ENCODE measurements at places on chromosomes 6 and 20. TPM values are rescaled to one million over a fixed set of nuclear protein-coding genes. Genes with fewer than 3 reads are reported as not detected.

DNA sequence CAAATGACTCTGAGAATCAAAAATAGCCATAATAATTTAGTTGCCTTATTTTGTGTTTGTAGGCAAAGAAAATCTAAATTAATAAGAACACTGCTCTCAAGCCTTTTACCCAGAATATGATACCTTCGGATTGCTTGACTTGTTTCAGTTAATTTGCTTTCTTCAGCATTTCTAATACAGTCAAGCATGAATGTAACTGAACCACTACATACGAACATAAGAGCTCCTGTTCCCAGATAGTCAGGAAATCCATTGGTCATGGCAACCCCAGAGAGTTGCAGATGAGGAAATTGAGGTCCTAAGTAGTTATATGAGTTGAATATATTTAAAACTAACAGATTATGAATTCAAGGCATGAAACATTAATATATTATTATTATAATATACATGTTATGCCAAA, 2.9 kb downstream of the FRK start:
- no peak for DNase-seq

DNA sequence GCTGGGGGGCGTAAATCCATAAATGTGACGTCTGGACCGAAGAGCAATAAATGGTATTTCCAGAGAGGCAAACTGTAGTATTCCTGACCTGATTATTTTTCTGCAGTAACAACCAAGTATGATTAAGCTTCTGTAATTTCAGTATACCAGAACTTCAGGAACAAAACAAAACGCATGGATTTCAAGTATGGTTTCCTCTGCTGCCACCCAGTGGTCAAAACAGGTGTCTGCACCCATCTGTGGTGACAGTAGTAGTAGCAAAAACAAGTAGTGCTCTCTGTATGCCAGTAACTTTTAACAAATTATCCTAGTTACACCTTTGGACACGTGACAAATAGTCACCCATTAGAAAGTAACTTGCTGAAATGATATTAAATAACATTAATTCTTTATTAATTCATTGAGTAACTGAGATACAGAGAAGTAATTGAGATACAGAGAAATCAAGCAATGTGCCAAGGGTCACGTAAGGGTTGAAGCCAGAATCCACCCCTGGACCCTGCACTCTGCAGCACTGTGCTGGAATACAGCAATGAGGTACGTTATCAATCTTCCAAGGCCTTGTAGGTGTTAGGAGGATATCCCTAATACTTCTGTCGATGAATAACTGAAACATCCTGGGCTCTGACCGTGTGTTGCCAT, 7.9 kb downstream of the CALHM4 start:
- DNase-seq, result peak; percentile 86

- no peak for DNase-seq
Observed at GRCh38 chr20:57711311-57711712, 1.5 kb upstream of the PMEPA1 start.

DNA sequence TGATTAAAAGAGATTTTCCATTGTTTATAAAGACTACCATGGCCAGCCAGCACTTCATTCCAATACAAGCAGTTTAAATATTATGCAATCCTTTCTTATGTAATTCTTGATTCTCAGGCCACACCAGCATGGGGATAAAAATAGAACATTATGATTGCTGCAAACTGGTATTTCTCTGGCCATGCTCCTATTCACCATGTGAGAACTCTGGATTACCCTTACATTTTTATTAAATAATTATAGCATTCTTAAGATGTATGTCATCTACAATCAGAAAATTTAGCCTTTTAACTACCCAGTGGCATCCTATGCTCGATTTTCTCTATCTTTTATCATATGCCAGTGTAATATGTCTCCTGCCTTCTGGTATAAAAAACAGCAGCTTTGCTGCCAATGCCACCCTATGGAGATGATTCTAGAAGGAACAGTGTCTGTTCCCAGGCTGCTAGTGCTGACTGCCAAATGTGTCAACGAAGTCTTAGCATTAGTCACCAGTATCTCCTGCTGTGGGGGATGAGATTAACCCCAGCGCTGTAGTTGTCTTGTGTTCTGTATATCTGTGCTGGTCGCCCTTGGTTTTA, 501.4 kb downstream of the BCKDHB start:
- DNase-seq, result no peak

- DNase-seq, result peak; percentile 78
Observed at GRCh38 chr6:143449714-143450452, 612 bp downstream of the ADAT2 start.

- no peak for DNase-seq
Observed at GRCh38 chr6:53741034-53741823, 53.6 kb upstream of the LRRC1 start.

DNA sequence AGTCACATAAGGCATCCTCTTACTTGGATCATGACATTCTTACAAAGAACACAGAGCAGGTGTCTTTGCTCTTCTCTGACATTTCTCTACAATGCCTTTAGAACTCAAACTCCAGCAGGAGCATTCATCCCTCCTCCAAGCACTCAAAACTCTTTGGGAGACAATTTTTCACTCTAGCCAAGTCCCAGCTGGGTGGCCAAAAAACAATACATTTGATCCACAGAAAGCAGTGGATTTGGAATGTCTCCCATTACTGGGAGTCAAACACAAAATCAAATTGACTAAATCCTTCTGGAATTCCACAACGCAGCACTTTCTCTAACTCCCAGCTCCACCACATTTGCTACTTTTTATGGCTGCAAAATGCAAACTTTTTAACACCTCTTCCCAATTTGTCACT, 108.6 kb upstream of the VGLL2 start:
- no peak for DNase-seq

GRCh38 chr6:44733868-44734267, 346.4 kb downstream of the CDC5L start:
- DNase-seq, result peak; percentile 36

- no peak for DNase-seq
Observed at GRCh38 chr20:12733811-12734210, 275.0 kb upstream of the SPTLC3 start.

GRCh38 chr20:55095745-55096400, 620.5 kb downstream of the DOK5 start:
- no peak for DNase-seq

GRCh38 chr20:23646106-23646873, 8.5 kb upstream of the CST3 start:
- no peak for DNase-seq

DNA sequence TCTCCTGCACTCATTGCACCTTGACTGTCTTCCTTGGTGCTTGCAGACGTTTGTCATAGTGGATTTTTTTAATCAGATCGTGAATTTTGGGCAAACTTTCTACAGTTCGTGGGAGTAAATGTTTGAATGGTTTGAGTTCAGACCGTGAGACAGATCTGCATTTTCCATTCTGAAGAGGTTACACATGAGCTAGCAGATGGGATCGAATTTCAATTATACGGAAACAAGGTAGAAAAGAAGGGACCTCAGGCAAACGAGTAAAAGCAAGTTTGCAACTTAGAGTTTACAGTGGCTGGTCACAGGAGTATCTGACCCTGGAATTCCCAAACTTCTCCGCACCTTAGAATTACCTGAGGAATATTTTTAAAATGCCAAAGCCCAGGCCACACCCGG, 17.2 kb upstream of the NCR2 start:
- DNase-seq, result no peak

DNA sequence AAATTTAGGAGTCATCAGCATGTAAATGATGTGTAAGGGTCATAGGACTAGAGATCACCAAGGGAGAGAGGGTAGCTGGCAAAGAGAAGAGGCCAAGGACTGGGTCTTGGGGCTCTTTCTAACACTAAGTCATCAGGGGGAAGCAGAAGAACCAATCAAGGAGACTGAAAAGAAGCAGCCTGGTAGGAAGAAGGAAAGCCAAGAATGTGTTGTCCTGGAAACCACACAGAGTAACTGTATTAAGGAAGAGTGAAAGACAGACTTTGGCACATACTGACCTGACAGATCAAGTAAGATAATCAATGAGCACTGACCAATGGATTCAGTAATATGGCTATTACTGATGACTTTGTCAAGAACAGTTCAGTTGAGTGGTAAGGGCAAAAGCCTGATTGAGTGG, 42.3 kb upstream of the LAMA4 start:
- DNase-seq, result no peak

GRCh38 chr6:12348530-12349511, 58.7 kb downstream of the EDN1 start:
- DNase-seq, result no peak

GRCh38 chr20:41900201-41900691, 282.1 kb upstream of the CHD6 start:
- no peak for DNase-seq

DNA sequence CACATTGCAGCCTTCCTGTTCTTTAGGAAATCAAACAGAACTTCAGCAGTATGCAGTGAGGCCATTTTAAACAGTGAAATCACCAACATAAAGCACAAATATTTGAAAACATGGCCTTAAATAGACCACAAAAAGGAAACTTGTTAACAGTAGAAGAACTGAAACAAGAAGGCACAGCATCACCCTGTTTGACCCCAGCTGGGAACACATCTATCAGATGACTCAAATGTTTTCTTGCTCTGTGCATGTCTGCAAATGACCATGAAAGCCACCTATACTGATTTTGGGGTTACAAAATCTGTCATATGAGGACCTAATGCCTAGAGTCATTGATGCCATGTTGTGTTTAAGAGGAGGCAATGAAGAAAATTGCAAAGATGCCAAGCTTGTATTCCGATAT, 123.8 kb upstream of the ADGRF1 start:
- no peak for DNase-seq

DNA sequence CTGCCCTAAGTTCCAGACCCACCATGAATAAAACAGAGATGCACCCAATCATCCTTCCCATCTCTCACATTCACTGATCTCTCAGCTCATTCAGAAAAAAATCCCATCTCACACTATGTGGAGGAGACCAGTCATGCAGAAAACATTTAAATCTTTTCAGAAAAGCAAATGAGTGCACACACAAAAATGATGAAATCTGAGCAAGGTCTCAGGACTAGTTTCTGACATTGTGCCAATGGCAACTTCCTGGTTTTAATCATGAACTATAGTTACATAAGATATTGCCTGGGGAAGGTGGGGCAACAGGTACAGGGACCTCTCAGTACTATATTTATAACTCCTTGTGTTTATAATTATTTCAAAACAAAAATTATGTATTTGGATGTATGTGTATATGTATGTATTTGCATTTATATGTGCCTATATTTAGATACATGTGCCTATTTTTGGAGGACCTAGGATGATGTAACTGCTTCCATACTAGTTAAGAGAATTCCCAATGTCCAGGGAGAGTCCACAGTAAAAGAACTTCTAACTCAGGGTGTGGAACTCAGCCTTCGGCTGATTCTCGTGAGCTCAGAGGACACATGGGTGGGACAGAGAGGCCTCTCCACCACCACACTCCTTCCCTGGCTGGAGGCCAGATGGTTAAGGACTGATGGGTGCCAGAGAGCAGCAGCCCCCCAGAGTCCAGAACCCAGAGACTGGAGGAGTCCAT, 71.7 kb upstream of the MAP3K4 start:
- DNase-seq, result peak; percentile 85

GRCh38 chr20:63027922-63028389, 21.2 kb upstream of the BHLHE23 start:
- DNase-seq, result peak; percentile 79

GRCh38 chr6:104212977-104213668, 646.6 kb downstream of the HACE1 start:
- DNase-seq, result no peak

DNA sequence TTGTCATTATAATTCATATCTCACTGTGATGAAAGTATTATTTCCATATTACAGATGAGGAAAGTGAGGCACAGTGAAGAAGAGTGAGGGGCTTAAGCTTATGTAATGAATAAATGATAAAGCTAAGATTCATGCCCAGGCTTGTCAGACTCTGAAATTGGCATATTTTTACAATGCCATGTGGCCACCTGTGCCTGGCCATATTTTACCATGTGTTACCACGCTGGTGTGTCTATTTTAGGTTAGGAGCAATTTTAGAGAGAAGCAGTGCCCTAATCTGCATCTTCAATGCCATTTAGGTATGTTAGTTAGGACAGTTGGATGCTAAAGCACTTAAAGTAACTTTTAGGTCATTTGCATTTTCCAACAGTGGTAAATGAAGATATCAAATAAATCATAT, 188.0 kb upstream of the FLRT3 start:
- DNase-seq, result no peak

DNA sequence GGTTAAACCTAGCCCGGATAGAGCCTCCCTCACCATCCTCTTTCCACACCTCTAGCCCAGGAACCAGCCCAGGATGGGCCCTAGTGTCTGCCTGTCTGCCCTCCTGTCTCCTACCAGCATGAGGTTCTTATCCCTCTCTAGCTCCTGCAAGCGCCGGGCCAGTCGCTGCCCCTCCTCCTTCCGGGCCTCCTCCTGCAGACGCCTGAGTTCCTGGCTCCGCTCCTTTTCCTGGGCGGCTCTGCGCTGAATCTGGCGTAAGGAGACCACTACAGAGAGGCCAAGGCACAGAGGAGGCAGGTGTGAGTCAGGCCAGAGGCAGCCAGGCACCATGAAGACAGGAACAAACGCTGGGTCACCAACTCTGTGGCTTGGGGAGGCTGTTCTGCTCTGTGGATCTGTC, 4.3 kb upstream of the PSORS1C2 start:
- DNase-seq, result no peak

DNA sequence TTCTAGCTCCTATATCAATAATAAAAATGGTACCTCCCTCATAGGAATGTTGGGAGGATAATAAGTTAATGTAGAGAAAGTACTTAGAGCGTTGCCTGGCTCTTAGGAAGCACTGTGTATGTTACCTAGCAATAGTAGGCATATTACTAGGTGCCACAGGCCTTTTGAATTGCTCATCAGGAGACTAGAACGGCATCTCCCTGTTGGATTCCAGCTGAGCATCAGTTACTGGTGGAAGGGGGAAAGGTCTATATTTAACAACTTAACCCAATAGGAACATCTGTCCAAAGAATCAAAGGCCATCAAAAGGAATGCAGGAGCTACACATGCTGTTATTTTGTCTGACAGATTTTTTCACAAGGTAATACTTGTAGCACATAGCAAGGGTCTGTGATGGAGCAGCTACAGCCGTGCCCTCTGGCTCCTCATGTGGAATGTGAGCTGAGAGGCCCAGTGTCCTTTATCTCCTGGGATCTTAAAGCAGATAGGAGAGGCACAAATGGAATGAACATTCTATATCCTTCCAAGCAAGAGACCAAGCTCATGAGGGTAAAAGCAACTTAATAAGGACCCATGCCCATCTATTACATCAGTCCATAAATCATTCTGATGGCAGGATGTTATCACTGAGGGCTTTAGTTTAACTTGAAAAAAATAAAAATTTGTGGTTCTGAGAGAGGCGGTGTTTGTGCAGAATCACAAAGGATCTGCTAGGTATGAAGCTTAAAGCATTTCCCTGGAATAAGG, 184.9 kb upstream of the LAMP5 start:
- no peak for DNase-seq

The LTB gene
- total RNA-seq, result 241 TPM

The MROH8 gene
- total RNA-seq, result 1.9 TPM

The WFDC5 gene
- total RNA-seq, result not detected

The FAM83B gene
- not detected for total RNA-seq

The HSPA12B gene
- not detected for total RNA-seq

The PLCB1 gene
- total RNA-seq, result 0.82 TPM

The SNPH gene
- 1.4 TPM for total RNA-seq

The BAG2 gene
- 9.0 TPM for total RNA-seq

The SLC24A3 gene
- total RNA-seq, result not detected

The SLCO4A1 gene
- total RNA-seq, result 0.72 TPM

The CGA gene
- total RNA-seq, result not detected

The LY86 gene
- total RNA-seq, result 187 TPM

The ITCH gene
- 54.8 TPM for total RNA-seq

The NOTCH4 gene
- total RNA-seq, result 5.2 TPM

The GCNT2 gene
- 15.1 TPM for total RNA-seq

The SPATS1 gene
- total RNA-seq, result not detected

All from Karpas-422 (cell line).